Stimulated activated CD4-positive, alpha-beta T cell treated with anti-CD3 and anti-CD28 coated beads, Interleukin-4, amount 100 ng/mL, for 4 hours (primary cell): ENCODE measurements at places on chromosomes 5 and 9.

GRCh38 chr5:167280111-167280510 lies 1011.3 kb upstream of the WWC1 start:
- DNase-seq: no peak

- DNase-seq: no peak
Measured at GRCh38 chr5:145237843-145238242, 597.3 kb downstream of the PRELID2 start.

GRCh38 chr9:95634114-95634513 lies 117.3 kb upstream of the PTCH1 start:
- no peak for DNase-seq

DNA sequence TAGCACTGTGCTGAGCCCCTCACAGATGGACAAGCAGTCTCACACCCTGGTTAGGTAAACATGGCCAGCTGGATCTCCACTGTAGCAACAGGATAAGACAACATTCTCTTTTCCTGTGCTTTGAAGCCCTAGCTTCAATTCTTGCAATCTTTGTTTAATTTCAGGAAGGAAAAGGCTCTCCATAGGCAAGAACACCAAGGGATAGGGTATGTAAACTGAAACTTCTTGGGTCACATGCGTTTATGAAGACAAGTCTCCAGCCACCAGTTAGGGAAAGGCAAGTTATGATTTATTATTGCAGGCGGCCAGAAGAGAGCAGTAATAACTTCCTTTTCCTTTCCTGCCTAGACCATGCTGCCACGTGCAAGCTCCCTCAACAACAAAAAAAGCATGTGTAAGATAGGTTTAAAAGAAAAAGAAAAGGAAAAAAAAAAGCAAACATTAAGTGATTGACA lies 50.1 kb upstream of the POU5F2 start:
- DNase-seq: no peak

DNA sequence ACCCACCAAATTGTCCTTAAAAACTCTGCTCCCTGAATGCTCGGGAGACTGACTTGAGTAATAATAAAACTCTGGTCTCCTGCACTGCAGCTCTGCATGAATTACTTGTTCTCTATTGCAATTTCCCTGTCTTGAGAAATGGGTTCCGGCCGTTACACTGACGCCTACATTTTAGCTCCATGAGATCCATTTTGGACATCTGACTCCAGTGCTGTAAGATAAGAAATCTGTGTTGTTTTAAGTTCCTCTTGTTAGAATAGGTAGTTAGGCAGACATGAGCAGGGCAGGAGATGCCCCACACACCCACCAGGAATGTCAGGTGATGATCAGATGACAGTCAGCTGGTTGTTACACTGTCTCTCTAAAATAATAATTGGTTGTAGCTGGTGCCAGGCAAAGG lies 125.8 kb upstream of the SHB start:
- no peak for DNase-seq

DNA sequence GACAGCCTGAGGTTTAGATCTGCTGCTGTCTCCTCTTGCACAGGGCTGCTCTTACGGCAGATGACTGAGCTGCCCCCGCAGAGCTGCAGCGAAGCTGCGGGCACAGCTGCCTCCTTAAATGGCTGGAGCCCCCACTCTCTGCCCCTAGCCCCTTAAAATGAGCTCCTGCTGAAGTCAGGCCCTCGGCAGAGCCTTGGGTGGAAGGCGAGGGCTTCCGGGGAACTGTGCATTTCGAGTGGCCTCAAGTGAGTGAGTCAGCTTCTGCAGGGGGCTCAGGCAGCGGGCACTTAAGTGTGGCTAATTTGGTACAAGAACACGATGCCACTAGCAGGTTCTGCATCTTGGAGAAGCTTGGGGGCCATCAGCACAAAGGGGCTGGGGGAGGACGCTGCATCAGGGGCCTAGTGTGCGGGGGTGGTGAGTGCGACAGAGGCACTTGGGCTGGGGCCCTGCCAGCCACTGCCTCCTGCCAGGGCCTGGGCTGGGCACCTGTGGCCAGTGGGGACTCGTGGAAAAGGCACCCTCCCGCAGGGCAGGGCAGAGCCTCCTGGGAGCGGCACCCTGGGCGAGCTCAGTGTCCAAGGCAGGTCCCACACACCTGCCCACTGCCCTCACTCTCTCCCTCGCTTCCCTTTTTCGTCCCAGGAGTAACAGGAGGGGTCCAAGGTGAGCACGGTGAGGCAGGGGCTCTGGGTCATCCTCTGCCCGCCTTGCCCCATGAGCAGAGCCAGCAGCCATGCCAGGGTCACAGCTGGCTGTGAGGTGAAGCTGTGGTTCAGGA lies 28.8 kb upstream of the RNU6ATAC start:
- no peak for DNase-seq

GRCh38 chr9:97740848-97741821 lies 44.0 kb upstream of the XPA start:
- DNase-seq: peak; percentile 27

DNA sequence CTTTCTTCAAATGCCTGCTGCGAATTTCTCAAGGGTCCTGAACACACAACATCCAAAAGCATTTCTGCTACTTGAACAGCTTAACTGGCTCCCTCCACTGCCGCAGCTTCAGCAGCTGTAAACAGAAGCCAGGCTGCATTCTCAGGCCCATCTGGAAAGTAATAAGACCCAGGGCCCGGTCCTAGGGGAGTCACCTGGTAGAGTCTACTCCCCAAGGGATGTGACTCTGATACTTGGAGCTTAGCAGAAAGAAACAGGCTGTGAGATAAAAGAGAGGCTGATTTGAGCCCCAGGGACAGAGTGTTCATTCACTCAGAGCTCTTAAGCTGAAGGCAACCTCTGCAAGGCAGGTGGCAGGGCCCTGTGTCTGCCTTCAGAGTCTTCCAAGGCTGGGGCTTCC lies 356.8 kb downstream of the SPOCK1 start:
- DNase-seq: no peak

DNA sequence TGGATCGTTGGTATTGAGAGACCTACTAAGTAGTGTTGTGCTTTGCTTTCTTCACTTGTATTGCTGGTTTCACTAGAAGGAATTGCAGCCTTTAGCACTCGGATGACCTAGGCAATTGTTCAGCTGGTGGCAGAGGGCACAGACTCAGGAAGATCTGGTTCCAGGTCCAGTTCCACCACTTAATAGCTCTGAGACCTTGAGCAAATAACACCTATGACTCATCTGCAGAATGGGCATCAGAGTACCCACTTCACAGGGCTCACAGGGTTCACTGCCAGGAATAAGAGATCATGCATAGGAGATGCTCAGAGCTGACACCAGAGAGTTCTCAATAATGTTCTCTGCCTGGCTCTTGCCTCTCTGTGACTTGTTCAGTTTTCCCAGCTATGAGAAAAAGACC lies 133.6 kb downstream of the SIL1 start:
- no peak for DNase-seq

DNA sequence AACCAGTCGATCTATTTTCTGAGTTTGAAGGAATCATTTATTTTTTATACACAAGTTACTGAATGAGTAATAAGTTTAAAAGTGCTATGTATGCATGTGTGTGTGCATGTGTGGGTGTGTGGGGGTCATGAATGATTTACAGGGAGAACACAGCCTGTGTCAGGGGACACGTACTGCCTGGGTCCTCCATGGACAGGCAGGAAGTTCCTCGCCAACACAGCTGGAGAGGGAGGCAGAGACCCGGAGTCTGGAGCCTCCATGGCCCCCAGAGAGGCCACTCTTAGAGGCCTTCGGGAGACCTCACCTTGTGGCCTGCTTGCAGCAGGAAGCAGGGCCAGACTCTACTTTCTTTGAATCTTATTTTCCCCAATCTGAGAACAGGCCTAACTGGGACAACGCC lies 144.7 kb downstream of the GABBR2 start:
- no peak for DNase-seq

- DNase-seq: no peak
Measured at GRCh38 chr9:83520292-83520691, 17.9 kb downstream of the FRMD3 start.

GRCh38 chr5:93311881-93312280 lies 269.1 kb downstream of the NR2F1-AS1 start:
- no peak for DNase-seq

DNA sequence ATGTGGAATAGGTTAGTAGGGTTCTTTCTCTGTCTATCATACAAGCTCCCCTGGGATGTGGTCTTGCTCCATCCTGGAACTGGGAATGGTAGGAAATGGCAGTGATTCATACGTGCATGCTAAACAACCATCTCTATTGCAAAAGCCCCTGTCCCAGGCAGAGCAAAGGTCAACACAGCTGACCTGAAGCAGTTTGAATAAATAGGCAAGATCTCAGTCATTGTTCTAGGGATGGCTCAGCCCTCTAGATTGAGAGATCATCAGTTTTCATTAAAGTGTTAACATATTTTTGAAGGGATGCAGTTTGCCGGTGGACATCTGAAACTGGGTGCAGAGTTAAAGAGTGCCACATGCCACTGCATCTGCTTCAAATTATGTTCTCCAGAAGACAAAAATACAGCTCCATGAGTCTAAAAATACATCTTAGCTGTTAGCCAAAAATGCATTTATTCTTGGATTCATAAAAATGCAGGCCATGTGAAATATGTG lies 224.1 kb downstream of the ESM1 start:
- DNase-seq: no peak

- DNase-seq: no peak
Measured at GRCh38 chr5:81424728-81425127, 30.8 kb upstream of the ACOT12 start.

DNA sequence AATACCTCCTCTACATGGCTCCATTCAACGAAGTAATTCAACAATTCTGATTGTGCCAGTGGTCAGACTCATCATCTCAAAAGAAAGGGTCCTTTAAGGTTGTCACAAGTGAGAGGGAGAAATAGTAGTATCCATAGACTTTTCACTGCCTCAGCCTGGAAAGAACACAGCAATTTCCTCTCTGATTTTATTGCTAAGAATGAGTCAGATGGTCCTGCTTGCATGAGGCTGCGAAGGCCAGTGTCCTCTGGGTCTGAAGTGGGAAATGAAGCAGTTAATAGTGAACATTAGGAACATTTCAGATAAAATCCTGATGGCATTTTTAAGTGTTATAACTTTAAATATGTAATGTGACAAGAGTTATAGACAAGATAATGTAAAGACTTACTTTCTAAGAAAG lies 979.0 kb downstream of the EFNA5 start:
- no peak for DNase-seq

DNA sequence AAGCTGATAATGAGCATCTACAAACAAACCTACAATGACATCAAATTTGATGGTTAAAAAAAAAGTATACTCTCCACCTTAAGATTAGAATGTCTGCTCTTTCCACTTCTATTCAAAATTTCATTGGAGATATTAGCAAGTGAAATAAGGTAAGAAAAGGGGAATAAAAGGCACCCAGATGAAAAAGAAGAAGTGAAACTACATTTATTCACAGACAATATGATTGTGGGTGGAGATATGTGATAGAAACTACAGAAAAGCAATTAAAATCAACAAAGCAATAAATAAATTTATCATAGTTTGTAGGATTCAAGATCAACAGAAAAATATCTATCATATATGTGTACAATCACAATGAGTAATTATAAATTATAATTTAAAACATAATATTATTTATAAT lies 395.1 kb upstream of the CCNH start:
- no peak for DNase-seq

DNA sequence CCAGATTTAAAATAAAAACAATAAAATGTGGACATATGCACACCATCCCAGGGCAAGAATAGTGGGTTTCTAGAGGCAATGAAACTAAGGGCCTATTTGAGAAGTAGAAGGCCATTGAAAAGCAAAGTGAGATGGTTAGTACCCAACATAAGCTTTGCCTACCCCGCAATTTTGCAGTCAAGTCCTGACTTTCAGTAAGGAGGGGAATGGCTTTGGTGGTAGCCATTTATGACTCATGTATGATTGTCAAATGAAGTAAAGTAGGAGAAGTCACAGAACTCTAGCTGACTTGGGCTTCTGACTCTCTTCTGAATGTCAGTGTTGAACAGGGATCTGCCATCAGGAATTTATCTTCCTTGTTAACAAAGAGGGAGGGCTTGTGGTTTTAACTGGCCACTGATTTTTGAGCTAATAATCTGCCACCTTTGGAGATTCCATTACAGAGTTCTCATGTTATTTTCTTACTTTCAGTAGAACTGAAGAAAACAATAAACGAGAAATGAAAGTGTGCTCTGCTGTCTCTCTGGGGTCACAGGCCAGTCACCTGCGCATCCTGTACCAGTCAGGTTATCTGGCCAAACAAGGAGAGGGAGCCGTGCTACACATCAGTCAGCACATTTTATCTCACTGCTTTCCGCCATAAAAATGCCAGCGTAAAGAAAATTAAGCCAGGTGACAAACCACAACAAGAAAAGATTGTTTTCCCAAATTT lies 14.3 kb upstream of the SNCAIP start:
- DNase-seq: no peak

GRCh38 chr9:126935630-126936029 lies 21.0 kb downstream of the RALGPS1 start:
- no peak for DNase-seq

DNA sequence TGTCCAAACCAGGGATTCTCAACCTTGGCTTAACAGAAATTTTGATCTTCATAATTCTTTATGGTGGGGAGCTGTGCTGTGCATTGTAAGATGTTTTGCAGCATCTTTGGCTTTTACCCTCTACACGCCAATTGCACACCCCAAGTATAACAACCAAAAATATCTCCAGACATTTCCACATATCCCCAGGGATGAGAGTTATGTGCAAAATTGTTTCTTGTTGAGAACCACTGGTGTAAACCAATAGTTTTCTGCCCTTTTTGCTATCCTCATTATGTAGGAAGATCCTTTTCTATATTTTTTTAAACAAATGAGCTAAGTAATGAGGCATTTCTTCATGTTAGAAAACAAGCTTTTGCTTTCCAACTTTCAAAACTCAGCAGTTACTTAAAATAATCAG lies 189.9 kb downstream of the FBXL7 start:
- DNase-seq: no peak
